ENCODE measurements at places on chromosomes 2 and 18.

DNA sequence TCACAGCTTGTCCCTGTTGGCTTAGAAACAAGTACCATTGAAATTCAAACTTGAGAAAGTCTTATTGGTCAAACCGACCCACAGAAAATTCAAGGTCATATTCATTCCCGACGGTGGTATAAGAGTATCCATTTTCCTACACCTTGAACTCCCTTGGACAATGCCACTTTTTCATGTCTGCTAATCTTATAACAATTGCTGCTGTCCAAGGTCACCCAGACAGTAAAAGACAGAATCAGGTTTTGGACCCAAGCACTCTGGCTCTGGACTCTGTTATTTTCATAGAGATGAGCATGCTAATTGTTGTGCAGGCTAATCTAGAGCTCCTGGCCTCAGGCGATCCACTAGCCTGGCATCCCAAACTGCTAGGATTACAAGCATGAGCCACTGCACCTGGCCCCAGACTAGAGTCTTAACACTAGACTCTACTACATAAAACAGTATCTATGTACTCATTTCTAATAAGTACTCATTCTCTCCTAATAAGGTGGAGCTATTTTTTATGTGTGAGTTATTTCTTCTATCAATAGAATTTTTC lies 57.8 kb downstream of the C2orf76 start:
- no peak for DNase-seq

- DNase-seq = no peak
These were observed 408.6 kb upstream of the KCNJ3 start for GRCh38 chr2:154289870-154290269.

DNA sequence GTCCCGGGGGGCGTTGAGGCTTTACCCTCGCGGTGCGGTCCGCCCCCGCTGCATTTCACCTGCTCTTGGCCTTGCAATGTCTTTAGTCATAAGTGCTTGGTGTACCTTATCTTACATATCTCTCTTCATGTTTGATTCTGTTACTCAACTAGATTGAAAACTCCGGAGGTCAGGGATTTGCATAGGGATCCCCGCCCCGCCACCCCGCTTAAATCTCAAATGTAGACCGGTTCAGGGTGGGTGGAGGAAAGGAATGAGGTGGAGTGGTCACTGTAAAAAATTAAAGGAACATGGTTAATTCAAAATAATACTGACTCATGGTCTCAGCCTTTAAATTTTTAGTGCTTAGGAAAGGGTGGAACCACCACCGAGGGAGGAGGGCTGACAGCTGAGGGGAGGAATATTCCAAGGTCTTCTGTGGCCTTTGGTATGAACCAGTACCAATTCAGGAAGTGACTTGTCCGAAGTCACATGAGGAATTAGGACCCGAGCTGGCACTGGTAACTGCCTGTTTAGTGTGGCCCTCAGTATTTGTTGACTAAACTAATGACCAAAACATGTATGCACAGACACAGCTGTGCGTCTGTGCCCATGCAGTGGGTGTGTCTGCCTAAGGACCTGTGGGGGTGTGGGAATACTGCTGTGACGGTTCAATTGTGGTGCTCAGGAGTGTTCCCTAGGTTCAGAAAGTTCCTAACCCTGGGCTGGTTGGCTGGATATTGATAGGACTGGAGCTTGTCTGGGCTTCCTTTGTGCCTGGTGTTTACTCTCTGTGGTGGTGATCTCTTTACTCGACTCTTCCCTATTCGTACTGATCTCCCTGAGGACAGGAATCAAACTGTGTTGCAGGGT lies 1.0 kb downstream of the PLEKHB2 start:
- DNase-seq = no peak

- no peak for DNase-seq
These were observed 54.6 kb downstream of the LAMA3 start for GRCh38 chr18:23743733-23744333.

DNA sequence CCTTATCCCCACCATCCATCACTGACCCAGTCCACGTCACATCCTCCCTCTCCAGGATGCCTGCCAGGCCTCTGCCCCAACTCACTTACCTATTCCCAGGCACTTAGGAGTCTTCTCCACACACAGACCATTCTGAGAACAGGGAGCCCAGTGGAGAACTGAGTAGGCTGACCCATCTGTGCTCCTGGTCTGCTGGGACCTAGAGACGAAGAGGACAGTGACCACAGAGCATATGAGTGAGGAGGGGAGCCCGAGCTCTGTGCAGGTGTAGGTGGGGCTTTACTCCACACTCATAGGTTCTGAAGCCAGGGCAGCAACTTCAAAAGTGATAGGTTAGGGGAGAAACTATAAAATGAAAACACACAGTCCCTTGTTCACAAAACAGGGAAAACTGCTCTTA lies 130.0 kb downstream of the NDUFA10 start:
- DNase-seq = no peak

DNA sequence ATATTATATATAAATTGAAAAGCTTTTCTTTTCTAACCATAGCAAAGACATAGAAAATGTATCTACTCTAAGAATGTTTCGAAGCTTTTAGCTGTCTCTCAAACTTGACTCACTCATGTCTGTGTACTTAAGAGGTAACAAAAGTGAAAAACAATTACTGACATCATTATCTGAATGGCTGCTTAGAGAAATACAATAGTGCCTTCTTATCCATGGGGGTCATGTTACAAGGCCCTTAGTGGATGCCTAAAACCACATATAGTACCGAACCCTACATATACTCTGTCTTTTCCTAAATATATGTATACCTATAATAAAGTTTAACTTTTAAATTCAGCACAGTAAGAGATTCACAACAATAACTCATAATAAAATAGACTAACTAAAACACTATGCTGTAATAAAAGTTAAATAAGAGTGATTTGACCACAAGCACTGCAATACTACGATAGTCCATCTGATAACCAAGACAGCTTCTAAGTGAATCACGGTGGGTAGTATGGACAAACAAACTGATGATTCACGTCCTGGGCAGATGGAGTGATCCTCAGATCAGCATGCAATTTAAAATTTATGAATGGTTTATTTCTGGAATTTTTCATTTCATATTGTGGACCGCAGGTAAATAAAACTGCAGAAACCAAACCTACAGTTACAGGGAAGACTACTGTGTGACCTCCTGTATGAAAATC lies 246.2 kb downstream of the XIRP2 start:
- DNase-seq = no peak

DNA sequence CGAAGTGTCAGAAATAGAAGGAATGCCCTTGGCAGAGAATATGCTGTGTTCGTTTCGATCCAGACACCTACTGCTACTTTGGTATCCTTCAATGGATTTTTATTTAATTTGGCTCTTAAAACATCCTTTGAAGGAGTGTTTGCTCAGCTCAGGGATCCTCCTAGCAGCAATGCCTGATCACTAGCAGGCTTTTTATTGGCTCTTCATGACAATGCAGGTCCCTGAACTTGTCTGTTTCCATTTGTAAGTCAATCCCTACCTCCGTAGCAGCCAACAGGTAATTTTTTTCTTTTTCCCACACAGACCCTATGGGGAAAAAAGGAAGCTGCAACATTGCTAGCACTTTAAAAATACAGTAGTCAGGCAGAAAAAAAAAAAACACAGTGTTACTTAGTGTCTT lies 366.2 kb upstream of the LRRTM1 start:
- no peak for DNase-seq

DNA sequence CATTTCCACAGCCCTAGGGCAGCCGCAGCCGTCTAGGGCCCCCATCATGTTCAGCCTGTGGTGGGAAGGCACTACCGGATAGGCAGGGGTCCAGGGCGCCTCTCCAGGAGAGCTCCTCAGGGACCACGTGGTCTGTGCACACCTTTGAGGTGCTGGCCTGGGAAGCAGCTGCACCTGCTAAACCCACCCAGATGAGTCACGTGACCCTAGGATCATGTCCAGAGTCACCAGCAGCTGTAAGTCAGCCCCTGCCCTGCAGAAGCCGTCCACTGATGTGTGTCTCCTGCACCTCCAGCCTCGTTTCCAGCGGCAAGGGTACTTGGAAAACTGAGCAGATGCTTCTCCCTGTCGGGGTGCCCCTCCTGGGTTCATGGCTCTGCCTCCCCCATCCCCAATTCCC lies 682.6 kb upstream of the SALL3 start:
- DNase-seq = no peak

DNA sequence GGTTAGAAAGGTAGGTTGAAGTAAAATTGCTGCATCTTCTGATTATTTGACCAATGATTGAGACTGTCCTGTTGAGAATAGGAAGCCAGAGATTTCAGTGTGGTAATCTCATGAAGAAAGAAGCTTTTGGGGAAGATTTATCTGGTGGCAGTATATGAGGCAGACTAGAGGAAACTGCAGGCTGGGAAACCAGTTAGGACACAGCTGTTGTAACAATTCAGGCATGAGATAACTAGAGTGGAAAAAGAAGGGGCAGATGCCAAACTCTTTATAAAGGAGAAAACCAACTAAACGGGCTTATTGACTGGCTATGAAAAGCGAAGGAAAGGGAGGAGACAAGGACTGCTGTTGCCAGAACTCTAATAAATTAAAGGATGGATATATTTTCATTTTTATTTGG lies 155.6 kb downstream of the TTC27 start:
- DNase-seq = no peak

DNA sequence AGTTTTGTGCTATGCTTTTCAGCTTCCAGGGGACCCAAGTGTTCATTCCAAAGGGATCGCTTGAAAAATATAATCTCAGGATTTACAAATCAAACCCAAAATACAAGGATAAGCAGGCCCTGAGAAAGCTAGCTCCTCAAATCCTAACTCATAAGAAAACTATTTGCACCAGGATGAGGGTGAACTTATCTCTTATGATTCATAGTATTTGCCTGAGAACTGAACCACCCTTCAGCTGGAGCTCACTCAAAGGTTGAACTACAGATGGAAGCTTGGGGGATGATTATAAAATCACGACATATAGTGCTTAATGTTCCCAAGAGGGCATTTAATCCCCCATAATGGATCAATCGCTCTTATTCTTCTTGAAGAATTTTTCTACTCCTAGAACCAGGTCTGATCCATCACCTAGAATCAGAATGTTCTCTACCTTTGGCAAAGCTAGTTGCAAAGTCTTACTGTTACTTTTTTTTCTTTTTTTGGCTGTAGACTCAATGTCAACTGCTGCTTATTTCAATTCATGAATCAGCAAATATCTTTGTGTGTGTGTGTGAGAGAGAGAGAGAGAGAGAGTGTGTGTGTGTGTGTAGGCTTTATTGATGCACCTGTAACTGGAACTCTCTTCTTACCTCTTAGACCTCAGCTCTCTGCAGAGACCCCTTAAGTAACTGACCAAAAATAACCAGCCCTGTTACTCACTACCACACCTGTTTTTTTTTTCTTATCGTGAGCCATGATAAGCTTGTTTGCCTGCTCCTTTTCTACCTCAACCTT lies 44.8 kb downstream of the ARL4C start:
- DNase-seq = no peak

DNA sequence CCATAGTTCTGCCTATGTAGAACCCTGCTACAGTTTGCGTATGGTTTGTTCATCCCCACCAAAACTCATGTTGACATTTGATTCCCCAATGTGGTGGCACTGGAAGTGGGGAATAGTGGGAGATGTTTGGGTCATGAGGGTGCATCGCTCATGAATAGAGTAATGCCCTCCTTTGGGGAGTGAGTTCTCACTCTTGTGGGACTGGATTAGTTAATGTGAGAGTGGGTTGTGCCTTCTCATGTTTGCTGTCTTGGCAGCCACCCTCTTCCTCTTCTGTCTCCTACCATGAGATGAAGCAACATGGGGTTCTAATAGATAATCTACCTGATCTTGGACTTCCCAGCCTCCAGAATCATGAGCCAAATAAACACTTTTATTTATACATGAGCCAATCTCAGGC lies 237.2 kb upstream of the APCDD1 start:
- no peak for DNase-seq

- no peak for DNase-seq
These were observed 276.2 kb downstream of the ASXL3 start for GRCh38 chr18:33854086-33854826.

DNA sequence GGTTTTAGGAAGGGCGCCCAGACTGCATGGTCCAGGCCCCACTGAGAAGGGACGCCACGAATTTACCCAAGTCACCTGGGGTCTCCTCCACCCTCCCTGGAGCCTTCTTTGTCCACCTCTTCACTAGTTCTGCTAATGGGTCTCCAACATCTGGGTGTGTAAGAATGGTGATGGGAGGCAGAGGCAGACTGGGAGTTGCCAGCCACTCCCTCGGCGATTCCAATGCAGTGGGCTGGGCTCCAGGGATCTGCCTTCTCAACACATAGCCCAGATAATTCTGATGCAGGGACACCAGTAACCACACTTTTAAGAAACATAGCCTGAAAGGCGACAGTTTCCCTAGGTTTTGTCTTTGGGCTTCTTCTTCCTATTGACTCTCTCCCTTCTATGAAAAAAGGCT lies 39.1 kb downstream of the MRPL44 start:
- DNase-seq = no peak

GRCh38 chr2:38123911-38124310 lies 48.0 kb upstream of the CYP1B1 start:
- DNase-seq = no peak

DNA sequence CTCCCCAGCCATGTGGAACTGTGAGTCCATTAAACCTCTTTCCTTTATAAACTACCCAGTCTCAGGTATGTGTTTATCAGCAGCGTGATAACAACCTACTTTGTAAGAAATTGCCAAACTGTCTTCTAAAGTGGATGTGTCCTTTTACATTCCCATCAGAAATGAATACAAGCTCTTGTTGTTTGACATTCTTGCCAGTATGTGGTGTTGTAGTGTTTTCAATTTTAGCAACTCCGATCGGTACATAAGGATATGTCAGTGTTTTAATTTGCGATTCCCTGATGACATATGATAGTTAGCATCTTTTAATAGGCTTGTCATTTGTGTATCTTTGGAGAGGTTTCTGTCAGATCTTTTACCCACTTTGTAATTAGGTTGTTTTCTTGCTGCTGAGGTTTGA lies 1156.3 kb upstream of the CRIM1 start:
- no peak for DNase-seq

All from stimulated activated CD8-positive, alpha-beta memory T cell treated with anti-CD3 and anti-CD28 coated beads, Interleukin-7, amount 100 ng/mL, for 1 hour (primary cell).